Vagina (tissue), 2 donors: ENCODE measurements at places on chromosomes 12 and 14. TPM values are rescaled to one million over a fixed set of nuclear protein-coding genes. Genes with fewer than 3 reads are reported as not detected.
A peak's percentile ranks its signal among the peaks of the same experiment; 100 is the strongest.

GRCh38 chr12:89648211-89648930, 60.3 kb downstream of the ATP2B1 start:
- no peaks in the 10 kb centered on the region for H3K36me3 ChIP-seq
- H3K27me3 ChIP-seq, result no peaks in the 10 kb centered on the region
- no peak overlapping the region for H3K4me3 ChIP-seq
- no peak overlapping the region for H3K27ac ChIP-seq

- no peak overlapping the region for H3K4me3 ChIP-seq
- H3K36me3 ChIP-seq, result no peaks in the 10 kb centered on the region
- H3K27ac ChIP-seq, result no peak overlapping the region
- no peaks in the 10 kb centered on the region for H3K4me1 ChIP-seq
These were observed 240.4 kb downstream of the SNAPC1 start for GRCh38 chr14:62002642-62003041.

DNA sequence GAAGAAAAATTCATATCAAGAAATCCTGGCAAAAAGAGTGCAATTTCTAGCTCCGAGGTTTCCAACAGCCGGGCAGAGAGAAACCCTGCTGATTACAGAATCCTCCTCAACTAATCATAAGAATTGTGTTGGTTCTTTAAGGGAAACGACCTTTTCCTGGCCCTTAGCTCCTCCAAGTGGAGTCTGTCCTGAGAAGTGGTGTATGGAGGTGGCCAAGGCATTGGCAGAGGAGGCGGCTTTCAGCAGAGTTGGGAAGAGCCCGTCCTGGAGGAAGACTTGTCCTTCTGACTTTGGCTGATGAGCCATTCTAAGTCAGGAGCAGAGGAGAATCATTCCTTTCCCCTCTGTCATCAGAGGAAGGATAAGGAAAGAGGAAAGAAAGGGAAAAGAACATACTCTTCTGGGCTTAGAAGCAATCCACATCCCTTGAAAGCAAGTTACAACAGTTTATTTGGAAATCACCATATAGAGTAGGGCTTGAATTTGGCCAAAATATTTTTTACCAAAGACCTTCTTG, 46.5 kb upstream of the PTCSC3 start:
- H3K4me3 ChIP-seq, result no peak overlapping the region
- no peaks in the 10 kb centered on the region for H3K4me1 ChIP-seq
- no peaks in the 10 kb centered on the region for H3K27me3 ChIP-seq

DNA sequence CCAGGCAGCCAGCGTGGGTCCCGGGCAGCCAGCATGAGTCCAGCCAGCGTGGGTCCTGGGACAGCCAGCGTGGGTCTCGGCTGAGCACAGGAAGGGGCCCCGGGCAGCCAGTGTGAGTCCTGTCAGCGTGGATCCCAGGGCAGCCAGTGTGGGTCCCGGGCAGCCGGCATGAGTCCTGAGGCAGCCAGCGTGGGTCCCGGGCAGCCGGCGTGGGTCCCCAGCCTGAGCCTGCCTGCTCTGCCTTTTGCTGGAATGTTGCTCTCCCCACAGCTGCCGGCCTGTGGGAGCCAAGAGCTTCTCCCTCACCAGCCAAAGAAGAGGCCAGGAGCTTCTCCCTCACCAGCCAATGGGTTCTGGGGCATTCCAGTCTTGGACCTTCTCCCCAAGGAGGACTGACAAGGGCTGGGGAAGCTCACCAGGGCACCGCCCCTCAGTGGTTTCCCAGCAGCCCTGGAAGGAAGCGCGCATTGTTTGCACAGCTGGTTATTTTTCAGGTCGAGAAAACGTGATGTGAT, 15.0 kb upstream of the RFLNA start:
- H3K4me3 ChIP-seq, result no peak overlapping the region
- H3K27ac ChIP-seq, result no peak overlapping the region
- no peaks in the 10 kb centered on the region for H3K27me3 ChIP-seq
- no peak for DNase-seq

GRCh38 chr12:132462788-132463187, 27.2 kb upstream of the FBRSL1 start:
- no peak for DNase-seq
- no peak overlapping the region for H3K27ac ChIP-seq
- no peaks in the 10 kb centered on the region for H3K36me3 ChIP-seq
- H3K4me3 ChIP-seq, result no peak overlapping the region
- H3K27me3 ChIP-seq, result no peaks in the 10 kb centered on the region

DNA sequence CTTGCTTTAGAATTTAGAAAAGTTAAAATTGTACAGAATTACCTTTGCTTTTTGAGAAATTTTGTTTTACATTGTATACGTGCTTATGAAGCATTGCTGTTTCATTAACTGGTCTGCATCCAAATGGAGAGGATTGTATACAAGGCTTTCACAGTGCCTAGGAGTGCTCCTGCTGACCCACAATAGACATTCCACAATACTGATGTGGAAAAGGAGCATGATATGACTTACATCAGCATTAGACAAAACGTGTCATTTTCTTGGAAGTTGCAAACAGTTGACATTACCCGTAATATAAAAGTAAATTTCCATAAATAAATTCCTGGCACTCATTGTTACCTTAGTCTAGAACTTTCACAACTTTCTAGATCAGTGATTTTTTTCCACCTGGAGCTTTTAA, 1.9 kb downstream of the PRKD1 start:
- H3K27me3 ChIP-seq, result no peaks in the 10 kb centered on the region
- peaks cover 17% of the 10 kb centered on the region for H3K4me1 ChIP-seq
- H3K36me3 ChIP-seq, result no peaks in the 10 kb centered on the region
- no peak for DNase-seq

GRCh38 chr12:75738486-75738885, 227.1 kb upstream of the KRR1 start:
- no peaks in the 10 kb centered on the region for H3K4me1 ChIP-seq
- H3K27ac ChIP-seq, result no peak overlapping the region
- DNase-seq, result no peak
- no peak overlapping the region for H3K4me3 ChIP-seq

- DNase-seq, result no peak
- H3K27ac ChIP-seq, result no peak overlapping the region
- no peaks in the 10 kb centered on the region for H3K4me1 ChIP-seq
- no peaks in the 10 kb centered on the region for H3K36me3 ChIP-seq
- H3K27me3 ChIP-seq, result no peaks in the 10 kb centered on the region
These were observed 3.0 kb downstream of the GALNT8 start for GRCh38 chr12:4723226-4723625.

GRCh38 chr14:59067127-59067894, 121.2 kb upstream of the DAAM1 start:
- no peaks in the 10 kb centered on the region for H3K27me3 ChIP-seq
- no peaks in the 10 kb centered on the region for H3K36me3 ChIP-seq
- no peaks in the 10 kb centered on the region for H3K4me1 ChIP-seq
- no peak overlapping the region for H3K4me3 ChIP-seq
- no peak overlapping the region for H3K27ac ChIP-seq

- H3K36me3 ChIP-seq, result no peaks in the 10 kb centered on the region
- no peak overlapping the region for H3K27ac ChIP-seq
- no peak for DNase-seq
- H3K27me3 ChIP-seq, result no peaks in the 10 kb centered on the region
These were observed 5.7 kb downstream of the MAP3K9 start for GRCh38 chr14:70803321-70804310.

DNA sequence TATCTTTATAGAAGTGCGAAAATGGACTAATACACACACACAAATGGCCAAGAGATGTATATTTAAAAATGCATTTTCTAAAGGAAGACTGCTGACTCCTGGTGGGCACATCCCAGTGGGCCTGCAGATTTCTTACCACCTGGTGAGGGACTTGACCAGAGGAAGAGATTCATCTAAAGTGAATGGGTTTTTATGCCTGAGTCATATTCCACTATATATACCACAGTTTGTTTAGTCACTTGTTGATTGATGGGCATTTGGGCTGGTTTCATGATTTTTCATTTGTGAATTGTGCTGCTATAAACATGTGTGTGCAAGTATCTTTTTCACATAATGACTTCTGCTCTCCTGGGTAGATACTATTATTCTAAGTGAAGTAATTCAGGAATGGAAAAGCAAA, 277.3 kb downstream of the SLC16A7 start:
- no peak overlapping the region for H3K27ac ChIP-seq
- no peaks in the 10 kb centered on the region for H3K27me3 ChIP-seq
- H3K4me3 ChIP-seq, result no peak overlapping the region
- no peaks in the 10 kb centered on the region for H3K36me3 ChIP-seq
- no peaks in the 10 kb centered on the region for H3K4me1 ChIP-seq
- DNase-seq, result no peak

- no peaks in the 10 kb centered on the region for H3K36me3 ChIP-seq
- no peak overlapping the region for H3K4me3 ChIP-seq
- DNase-seq, result no peak
- no peaks in the 10 kb centered on the region for H3K27me3 ChIP-seq
- no peaks in the 10 kb centered on the region for H3K4me1 ChIP-seq
- H3K27ac ChIP-seq, result no peak overlapping the region
These were observed 319.5 kb downstream of the PAWR start for GRCh38 chr12:79371226-79371625.

DNA sequence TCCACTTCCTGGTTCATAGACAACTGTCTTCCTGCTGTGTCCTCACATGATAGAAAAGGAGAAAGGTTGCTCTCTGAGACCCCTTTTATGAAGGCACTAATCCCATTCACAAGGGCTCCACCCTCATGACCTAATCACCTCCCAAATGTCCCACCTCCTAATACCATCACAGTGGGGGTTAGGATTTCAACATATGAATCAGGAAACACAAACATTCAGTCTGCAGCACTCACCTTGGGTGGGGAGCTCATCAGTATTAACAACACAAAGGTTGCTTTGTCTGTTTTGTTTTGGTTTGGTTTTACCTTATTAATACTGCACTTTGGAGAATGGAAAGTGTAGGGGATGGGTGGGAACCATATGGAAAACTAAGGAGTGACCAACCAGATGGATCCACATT, 10.5 kb upstream of the SMCO2 start:
- H3K4me3 ChIP-seq, result no peak overlapping the region
- no peaks in the 10 kb centered on the region for H3K4me1 ChIP-seq
- no peaks in the 10 kb centered on the region for H3K27me3 ChIP-seq
- DNase-seq, result no peak
- no peaks in the 10 kb centered on the region for H3K36me3 ChIP-seq

- peaks cover 43% of the 10 kb centered on the region for H3K4me1 ChIP-seq
- peak overlapping the region; percentile 2 for H3K4me3 ChIP-seq
- DNase-seq, result no peak
- H3K27ac ChIP-seq, result peak overlapping the region; percentile 45
- no peaks in the 10 kb centered on the region for H3K36me3 ChIP-seq
These were observed 108.7 kb upstream of the NCOR2 start for GRCh38 chr12:124675881-124676713.

- peak overlapping the region; percentile 6 for H3K27ac ChIP-seq
- H3K27me3 ChIP-seq, result no peaks in the 10 kb centered on the region
- no peak overlapping the region for H3K4me3 ChIP-seq
- no peaks in the 10 kb centered on the region for H3K36me3 ChIP-seq
- H3K4me1 ChIP-seq, result peaks cover 24% of the 10 kb centered on the region
These were observed 6.7 kb downstream of the VASH1 start for GRCh38 chr14:76767681-76768656.

DNA sequence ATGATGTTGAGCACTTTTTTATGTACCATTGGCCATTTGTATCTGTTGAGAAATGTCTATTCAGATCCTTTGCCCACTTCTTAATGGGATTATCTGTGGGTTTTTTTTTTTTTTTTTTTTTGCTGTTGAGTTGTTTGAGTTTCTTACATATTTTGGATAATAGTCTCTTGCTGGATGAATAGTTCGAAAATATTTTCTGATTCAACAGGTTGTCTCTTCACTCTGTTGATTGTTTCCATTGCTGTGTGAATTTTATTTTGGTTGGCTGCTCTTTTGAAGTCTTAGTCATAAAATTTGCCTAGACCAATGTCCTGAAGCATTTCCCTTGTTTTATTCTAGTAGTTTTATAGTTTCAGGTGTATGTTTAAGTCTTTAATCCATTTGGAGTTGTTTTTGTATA, 64.5 kb downstream of the CAND1 start:
- no peaks in the 10 kb centered on the region for H3K4me1 ChIP-seq
- H3K27ac ChIP-seq, result no peak overlapping the region
- H3K36me3 ChIP-seq, result no peaks in the 10 kb centered on the region
- no peak overlapping the region for H3K4me3 ChIP-seq

- H3K27ac ChIP-seq, result peak overlapping the region; percentile 34
- H3K36me3 ChIP-seq, result no peaks in the 10 kb centered on the region
- H3K4me1 ChIP-seq, result peaks cover 86% of the 10 kb centered on the region
- no peak for DNase-seq
- H3K27me3 ChIP-seq, result no peaks in the 10 kb centered on the region
- H3K4me3 ChIP-seq, result no peak overlapping the region
These were observed 54.4 kb downstream of the SPPL3 start for GRCh38 chr12:120849765-120850164.

GRCh38 chr12:64890873-64891468, 66.5 kb downstream of the TBC1D30 start:
- DNase-seq, result no peak
- no peak overlapping the region for H3K27ac ChIP-seq
- no peaks in the 10 kb centered on the region for H3K4me1 ChIP-seq
- no peak overlapping the region for H3K4me3 ChIP-seq

DNA sequence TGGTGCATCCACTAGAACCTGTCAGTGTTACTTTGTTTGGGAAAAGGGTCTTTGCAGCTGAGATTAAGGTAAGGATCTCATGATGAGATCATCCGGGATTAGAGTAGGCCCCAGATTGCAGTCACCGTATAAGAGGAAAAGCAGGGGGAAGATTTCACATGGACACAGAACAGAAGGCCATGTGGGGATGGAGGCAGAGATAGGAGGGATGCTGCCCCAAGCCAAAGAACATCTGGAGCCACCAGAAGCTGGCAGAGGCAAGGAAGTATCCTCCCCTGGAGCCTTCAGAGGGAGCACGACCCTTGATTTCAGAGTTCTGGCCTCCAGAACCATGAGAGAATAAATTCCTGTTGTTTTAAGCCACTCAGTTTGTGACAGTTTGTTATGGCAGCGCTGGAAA, 39.6 kb downstream of the CMKLR1 start:
- H3K4me1 ChIP-seq, result peaks cover 26% of the 10 kb centered on the region
- no peak overlapping the region for H3K4me3 ChIP-seq
- H3K36me3 ChIP-seq, result no peaks in the 10 kb centered on the region
- no peak overlapping the region for H3K27ac ChIP-seq
- H3K27me3 ChIP-seq, result no peaks in the 10 kb centered on the region
- DNase-seq, result no peak

- H3K27me3 ChIP-seq, result no peaks in the 10 kb centered on the region
- H3K4me3 ChIP-seq, result no peak overlapping the region
- H3K4me1 ChIP-seq, result no peaks in the 10 kb centered on the region
- DNase-seq, result no peak
These were observed 175.8 kb upstream of the GRIN2B start for GRCh38 chr12:14157088-14157747.

Gene HAL
- 0.74 TPM for total RNA-seq

Gene TMEM121
- 9.3 TPM for total RNA-seq

Gene KCNA1
- 0.74 TPM for total RNA-seq

Gene IKZF4
- total RNA-seq, result 4.4 TPM

Gene ADSS1
- total RNA-seq, result 10.3 TPM

Gene LRRK2
- total RNA-seq, result 37.1 TPM

Gene DLK1
- total RNA-seq, result 8.6 TPM

Gene AICDA
- total RNA-seq, result not detected

Gene SOS2
- 23.8 TPM for total RNA-seq

Gene FGF6
- not detected for total RNA-seq

Gene KSR2
- total RNA-seq, result 0.25 TPM

Gene KRT3
- not detected for total RNA-seq

Gene SLCO1B1
- not detected for total RNA-seq

Gene CHST11
- 40.0 TPM for total RNA-seq

Gene FOXA1
- 11.5 TPM for total RNA-seq

Gene NOS1
- total RNA-seq, result 9.6 TPM

Gene C12orf50
- not detected for total RNA-seq

Gene GNB3
- total RNA-seq, result 5.2 TPM

Gene CLBA1
- total RNA-seq, result 4.7 TPM

Gene GPRC5A
- total RNA-seq, result 26.8 TPM

Gene GON7
- total RNA-seq, result 7.4 TPM

Gene BCL11B
- total RNA-seq, result 11.5 TPM

Gene SPTB
- total RNA-seq, result 0.98 TPM
